ENCODE measurements at places on chromosomes 6 and 20.

- DNase-seq: no peak
Measured at GRCh38 chr20:3863317-3863716, 16.7 kb downstream of the MAVS start.

GRCh38 chr6:131408811-131409210, 164.2 kb upstream of the ARG1 start:
- no peak for DNase-seq

- no peak for DNase-seq
Measured at GRCh38 chr20:4729265-4729664, 7.6 kb downstream of the PRND start.

GRCh38 chr6:158787395-158787794, 31.8 kb downstream of the EZR start:
- DNase-seq: no peak

- DNase-seq: no peak
Measured at GRCh38 chr20:17733767-17734304, 34.1 kb downstream of the BANF2 start.
